ENCODE measurements at places on chromosomes 11 and 22.

DNA sequence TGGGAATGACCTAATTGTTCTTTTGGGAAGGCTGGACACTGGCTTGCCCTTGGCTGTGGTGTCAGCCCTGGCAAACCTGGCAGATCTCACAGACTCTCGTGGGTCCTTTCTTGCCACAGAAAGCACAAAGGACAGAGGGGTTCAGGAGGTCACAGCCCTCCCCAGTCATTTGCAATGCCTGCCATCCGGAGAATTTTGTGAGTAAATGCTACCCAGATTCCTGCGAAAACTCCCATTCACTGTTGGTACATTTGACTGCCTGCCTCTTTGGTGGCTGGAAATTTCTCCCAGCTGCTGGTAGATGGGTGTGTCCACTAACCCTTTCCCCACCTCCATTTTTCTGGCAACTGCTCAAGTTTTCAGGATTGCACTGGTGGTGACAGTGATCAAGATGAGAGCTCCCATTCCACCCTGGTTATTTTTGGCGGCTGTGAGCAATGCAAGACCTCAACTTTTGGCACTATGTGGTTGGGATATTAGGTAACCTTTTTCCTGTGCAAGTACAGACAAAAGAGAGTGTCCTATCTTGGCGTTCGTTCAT, 155.7 kb downstream of the NAV2 start:
- no peak for DNase-seq

GRCh38 chr11:36724742-36725385, 126.8 kb upstream of the RAG2 start:
- DNase-seq = no peak

DNA sequence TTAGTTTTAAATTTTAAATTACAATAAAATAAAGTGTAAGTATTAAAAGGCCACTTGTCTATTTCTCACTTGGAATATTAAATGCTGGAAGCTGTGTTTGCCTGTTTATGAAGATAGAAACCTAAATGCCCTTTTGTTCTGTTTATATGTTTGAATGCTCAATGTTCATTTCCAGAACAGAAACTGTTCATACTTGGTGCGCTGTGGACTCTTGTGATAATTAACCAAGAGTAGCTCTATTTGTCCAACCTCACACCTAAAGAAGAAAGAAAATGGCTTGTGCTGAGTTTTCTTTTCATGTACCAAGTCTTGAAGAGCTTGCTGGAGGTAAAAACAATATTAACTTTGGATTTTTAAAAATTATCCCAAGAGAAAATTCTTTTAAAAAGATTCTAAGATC, 5.7 kb downstream of the C11orf54 start:
- DNase-seq = no peak

DNA sequence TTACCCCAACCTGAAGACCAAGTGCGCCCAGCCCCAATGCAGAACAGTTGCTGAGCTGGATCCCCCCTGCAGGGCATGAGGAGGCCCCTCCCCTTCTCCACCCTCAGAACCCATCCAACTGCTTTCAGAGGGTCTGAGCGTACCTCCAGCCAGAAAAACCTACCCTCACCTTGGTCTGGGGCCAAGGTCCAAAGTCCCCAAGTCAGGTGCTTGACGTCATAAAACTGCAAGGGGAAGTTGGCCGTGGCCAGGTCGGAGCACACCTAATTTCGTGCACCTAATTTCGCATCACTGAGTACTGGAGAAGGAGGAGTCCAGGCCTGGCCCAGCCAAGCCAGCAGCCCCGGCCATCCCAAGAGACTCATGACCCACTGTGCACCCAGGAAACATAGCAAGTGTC, 289.8 kb downstream of the CTTN start:
- no peak for DNase-seq

DNA sequence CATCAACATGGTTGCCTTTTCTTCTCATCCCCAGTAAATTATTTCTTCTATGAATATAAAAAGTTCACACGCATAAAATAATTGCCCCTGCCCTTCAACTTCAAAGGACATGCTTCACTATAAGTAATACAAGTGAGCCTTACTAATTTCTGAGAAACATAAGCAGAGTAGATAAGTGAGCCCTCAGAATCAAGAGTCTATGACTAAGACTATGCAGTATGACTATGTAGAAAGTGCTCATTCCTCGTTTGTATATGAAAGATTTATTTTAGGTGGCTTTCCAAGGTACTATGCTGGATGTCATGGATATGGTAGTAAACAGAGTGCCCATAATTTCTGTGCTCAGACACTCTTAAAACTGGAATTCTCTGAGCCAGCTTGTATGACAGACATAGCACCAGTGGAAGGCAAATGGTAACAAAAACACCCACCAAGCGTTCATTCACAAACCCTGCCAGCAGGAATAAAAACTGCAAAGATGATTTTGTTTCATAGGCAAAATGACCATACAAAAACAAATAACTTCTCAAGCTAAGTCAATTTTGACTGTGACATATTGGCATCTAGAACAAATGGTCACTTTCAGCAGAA, 189.8 kb downstream of the CADM1 start:
- DNase-seq = no peak

DNA sequence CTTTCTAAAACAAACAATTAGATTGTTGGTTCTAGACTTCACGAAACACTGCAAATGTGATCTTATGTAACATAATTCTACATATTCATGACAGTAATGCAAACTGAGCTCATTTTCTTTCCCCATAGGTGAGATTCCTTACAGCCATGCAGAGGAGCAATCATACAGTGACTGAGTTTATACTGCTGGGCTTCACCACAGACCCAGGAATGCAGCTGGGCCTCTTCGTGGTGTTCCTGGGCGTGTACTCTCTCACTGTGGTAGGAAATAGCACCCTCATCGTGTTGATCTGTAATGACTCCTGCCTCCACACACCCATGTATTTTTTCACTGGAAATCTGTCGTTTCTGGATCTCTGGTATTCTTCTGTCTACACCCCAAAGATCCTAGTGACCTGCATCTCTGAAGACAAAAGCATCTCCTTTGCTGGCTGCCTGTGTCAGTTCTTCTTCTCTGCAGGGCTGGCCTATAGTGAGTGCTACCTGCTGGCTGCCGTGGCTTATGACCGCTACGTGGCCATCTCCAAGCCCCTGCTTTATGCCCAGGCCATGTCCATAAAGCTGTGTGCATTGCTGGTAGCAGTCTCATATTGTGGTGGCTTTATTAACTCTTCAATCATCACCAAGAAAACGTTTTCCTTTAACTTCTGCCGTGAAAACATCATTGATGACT, 1.5 kb downstream of the OR9G1 start:
- no peak for DNase-seq

DNA sequence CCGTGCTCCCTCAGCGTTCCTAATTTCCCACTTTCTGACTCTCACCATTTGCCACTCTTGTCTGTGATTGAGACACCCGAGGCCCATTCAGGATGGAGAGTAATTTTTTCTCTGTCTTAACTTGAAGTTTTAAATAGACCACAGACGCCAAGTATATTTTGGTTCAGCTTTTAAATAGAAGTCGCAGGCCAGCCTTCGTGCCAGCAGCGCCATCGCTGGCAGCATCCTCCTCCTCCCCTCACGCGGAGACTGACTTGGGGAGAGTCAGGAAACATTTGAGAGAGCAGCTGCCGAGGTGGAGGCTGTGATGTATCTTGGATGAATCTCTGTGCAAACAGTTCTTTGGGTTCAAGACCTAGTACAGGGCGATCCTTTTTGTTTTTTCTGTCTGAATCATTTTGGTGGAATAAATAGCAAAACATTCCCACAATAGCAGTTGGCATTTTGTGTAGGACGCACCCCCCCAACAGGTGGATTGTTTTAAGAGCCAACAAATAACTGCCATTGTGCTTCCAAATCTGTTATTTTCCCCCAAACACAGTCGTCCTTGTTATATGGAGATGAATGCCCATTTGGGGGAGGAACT, 889 bp upstream of the DMC1 start:
- DNase-seq = peak; percentile 10

- DNase-seq = no peak
Measured at GRCh38 chr11:59534676-59535075, 23.3 kb downstream of the OR4D9 start.

GRCh38 chr11:104876324-104876723, 21.9 kb downstream of the CASP12 start:
- DNase-seq = no peak
